Stimulated activated naive CD4-positive, alpha-beta T cell (primary cell): ENCODE measurements at places on chromosomes 5 and 9.

DNA sequence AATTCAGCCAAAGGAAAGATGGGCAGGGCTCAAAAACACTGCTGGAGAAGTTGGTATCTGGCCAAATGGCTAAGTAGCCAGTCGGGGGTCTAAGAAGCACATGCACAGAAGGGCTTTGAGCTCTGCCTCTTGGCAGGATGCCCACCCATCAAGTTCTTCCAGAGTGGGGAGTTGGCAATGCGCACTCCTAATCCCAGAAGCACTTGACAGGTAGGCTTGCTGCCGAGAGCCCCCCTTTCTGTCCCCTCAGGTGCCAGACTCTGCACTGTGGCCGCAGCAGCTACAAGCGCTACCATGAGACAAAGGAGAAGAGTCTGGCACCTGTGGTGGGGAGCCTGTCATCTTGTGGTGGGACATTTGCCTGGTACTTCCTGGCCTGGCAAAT is 252.9 kb upstream of the SLC24A2 start:
- DNase-seq: no peak

- DNase-seq: no peak
Measured at GRCh38 chr5:82349652-82350051, 71.5 kb upstream of the RPS23 start.

GRCh38 chr9:123469282-123469681 is 113.3 kb downstream of the CRB2 start:
- DNase-seq: no peak

GRCh38 chr5:106142116-106142515 is 1528.6 kb downstream of the EFNA5 start:
- DNase-seq: no peak

- DNase-seq: no peak
Measured at GRCh38 chr5:135240781-135241360, 158.2 kb downstream of the MACROH2A1 start.

- no peak for DNase-seq
Measured at GRCh38 chr9:8315211-8315610, 515.6 kb upstream of the DMAC1 start.

- DNase-seq: no peak
Measured at GRCh38 chr5:71744009-71744790, 25.1 kb downstream of the CARTPT start.
